Amniotic stem cell (primary cell): ENCODE measurements at places on chromosomes 2 and 18.

- DNase-seq = no peak
Measured at GRCh38 chr18:78979056-78979729, 425 bp upstream of the SALL3 start.

DNA sequence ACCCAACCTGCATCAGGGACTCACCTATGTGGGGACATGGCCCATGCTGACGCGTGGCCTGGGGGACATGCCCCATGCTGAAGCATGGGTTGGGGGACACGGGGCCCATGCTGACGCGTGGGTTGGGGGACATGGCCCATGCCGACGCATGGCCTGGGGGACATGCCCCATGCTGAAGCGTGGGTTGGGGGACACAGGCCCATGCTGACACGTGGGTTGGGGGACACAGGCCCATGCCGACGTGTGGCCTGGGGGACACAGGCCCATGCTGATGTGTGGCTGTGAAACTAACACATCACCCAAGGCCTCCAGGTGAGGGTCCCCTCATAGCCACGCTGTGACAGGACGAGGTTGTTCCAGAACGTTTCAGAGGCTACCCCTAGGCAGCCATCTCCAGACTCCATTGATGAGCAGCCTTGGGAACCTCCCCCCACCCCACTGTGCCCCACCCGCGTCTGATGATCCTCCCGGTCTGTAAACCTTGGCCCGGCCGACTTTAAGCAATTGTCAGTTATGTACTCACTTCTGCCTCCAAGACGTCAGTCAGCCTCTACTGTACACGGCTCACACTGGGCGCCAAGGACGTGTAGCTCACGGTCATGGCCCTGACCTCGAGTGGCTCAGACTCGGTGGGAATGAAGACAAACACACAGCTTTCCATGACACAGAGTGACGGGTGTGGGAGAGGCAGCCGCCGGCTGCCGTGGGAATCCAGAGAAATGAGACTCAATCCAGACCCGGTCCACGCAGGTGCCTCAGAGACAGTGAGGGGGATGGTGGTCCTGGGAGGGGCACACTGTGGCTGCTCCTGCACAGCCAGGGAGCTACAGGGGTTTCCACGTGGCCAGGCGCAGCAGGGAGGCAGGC lies 50.2 kb upstream of the SLC66A3 start:
- DNase-seq = no peak

DNA sequence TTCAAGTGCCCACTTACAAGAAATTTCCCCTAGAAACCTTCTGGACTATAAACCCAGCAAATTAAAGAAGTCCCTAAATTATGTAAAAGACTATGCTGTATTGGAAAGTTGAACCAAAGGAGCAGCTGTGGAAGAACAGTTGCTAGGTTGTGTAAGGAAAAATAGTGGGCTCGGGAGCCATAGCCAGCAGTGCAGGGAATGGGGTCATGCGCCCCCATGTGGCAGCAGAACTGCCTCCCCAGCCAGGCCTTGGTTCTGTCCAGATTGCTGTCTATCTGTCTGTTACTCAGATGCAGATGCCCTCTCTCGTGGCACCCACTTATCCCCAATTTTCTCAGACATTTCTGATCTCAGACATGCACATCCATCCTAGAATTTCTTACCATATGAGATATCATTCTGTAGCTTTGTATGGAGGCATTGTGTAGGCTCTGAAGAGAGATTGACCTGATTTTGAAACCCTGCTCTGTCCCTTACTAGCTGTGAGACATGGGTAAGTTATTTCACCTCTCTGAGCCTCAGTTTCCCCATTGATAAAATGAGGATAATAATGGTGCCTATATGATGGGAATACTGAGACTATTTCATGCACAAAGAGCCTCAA lies 258.3 kb downstream of the SS18 start:
- peak; percentile 9 for DNase-seq

DNA sequence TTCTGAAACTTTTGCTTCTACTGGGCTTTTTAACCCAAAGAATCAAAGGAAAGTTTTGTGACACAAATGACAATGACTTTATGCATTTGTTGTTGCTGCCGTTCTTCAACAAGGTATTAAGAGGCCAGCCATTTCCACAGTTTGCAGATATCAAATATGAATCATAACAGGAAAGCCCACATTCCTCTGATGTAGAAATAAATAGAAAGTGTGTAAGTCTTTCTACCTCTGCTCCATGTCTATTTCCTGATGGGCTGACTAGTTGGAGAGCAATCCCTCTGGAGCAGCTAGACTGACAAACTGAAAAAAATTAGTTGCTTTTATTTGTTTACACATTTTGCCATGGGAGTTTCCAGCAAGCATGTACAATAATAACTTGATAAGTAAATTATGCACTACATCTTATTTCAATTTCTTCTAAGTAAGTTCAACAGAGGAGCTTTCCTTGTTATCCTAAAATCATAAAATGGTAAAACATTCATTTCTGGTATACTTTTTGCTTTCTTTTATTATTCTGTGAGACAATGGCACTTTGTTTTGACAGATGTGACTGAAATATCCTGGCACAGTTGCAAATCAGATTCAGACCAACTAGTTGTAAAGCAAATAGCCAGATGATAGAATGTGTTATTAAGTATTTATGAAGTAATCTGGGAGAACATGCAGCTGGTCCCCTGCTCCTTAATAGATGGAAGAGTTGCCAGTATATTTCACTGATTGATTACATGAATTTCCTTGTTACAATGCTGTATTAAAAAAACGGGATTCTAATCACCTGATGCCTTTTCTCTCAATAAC lies 266.7 kb downstream of the METTL4 start:
- no peak for DNase-seq

DNA sequence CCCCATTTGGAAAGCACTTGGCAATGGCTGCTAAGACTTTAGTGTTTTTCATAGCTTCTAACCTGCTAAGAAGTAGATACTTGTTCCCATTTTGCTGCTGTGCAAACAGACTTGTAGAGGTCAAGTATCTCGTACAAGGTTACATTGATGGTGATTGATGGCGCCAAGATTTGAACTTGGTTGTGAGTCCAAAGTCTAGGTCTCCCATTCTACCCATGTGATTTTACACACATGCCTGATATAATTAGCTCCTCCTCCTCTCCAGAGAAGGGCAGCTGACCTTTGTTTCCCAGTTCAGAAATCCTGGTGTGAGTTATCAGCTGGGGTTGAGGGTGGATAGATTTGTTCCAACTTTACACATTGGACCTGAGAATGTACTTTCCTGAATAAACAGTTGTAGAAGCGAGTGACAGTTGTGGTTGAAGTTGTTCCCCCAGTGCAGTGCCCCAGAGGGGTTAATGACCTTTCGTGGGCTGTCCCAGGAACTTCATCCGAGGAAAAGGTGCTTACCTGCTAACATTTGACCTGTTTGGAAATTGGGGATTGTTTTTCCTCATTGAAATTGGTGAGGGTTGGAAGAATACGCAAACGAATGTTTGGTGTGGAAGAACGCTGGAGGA lies 10.4 kb downstream of the TCF7L1 start:
- DNase-seq = no peak

DNA sequence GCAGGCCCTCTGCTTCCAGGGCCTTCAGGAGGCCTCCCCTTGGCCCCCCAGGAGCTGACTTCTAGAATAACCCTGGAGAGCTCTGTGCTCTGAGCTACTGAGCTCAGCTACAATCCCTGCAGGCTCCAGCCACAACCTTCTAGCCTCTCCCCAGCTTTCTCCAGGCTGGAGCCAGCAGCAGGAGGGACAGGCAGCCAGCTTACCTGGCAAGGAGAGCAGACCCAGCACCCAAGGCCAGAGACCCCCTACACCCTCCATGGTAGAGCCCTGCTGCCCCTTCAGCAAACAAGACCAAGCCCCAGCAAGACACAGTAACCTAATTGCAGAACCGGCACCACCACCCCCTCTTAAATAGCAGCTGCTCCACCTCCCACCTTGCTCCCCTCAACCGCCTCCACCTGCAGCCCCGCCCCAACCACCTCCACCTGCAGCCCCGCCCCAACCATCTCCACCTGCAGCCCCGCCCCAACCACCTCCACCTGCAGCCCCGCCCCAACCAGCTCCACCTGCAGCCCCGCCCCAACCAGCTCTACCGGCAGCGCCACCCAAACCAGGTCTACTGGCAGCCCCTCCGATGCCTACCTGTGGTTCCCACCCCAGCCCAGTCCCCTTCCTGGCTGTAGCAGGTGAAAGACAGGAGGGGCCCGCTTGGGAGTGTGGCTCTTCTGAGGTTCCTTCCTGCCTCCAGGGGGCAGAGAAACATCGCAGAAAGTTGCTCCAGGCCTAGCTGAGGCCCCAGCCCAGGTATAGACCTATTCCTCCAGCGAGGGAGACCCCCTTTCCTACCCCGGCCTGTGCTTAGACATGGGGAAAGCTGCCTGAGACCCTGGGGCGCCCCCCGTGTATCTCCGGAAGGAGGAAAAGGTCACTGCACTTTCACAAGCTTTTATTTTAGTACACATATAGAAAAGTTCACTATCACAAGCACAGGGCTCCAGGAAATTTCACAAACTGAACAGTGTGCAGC lies at the start of gene ASTL:
Gene ASTL, minus strand, starts transcription at position 324 of the 967 bp plus-strand sequence. Its CDS starts 66 bp downstream, at position 258.
- DNase-seq = no peak

GRCh38 chr2:1476617-1477195 lies 63.4 kb downstream of the TPO start:
- no peak for DNase-seq

GRCh38 chr18:37698508-37699040 lies 133.0 kb upstream of the CELF4 start:
- no peak for DNase-seq
